ENCODE measurements at places on chromosomes 11 and 22. TPM values are rescaled to one million over a fixed set of nuclear protein-coding genes. Genes with fewer than 3 reads are reported as not detected.

The OR56A1 gene
- under 0.01 TPM for total RNA-seq

The HBG2 gene
- total RNA-seq: not detected

The C11orf91 gene
- total RNA-seq: not detected

The YPEL4 gene
- 0.89 TPM for total RNA-seq

The NCAM1 gene
- 14.2 TPM for total RNA-seq

All from smooth muscle cell of the umbilical artery (primary cell).